ENCODE measurements at places on chromosomes 6 and 20. TPM values are rescaled to one million over a fixed set of nuclear protein-coding genes. Genes with fewer than 3 reads are reported as not detected.

DNA sequence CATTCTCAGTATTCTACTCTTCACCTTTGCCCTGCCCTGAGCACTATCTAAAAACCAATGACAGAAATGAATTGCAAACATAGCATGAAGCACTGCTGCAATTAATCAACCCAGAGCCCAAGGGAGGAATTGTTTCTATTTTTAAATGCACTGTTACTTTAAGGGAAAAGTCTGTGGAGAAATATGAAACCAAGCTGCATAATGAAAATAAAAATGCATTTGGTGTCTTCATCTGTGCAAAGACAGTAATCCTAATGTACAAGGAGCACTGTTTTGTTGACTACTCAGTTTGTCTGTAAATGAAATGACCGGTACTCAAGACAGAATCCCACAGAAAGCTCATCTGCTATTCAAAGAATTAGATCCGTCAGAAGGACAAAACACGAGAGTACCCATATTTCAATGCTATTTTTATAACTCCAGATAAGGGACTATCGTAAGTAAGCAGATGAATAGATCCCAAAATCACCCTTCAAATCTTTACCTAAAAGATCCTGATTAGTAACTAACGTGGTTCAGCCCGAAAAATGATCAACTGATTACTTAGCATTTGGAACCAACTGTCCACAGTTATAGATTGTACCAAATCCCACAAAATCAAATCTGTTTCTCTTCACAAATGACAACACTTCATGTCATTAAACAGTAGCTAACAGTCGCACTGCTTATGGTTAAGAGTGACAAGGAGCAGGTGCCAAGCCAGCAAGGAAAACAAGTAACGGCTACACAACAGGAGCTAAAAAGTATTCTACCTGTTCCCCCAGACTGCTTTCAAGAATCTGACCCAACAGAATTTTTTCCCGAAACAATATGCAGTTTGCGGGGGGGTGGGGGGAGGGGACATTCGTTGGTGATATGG lies 2.4 kb downstream of the KIF13A start:
- DNase-seq: no peak

DNA sequence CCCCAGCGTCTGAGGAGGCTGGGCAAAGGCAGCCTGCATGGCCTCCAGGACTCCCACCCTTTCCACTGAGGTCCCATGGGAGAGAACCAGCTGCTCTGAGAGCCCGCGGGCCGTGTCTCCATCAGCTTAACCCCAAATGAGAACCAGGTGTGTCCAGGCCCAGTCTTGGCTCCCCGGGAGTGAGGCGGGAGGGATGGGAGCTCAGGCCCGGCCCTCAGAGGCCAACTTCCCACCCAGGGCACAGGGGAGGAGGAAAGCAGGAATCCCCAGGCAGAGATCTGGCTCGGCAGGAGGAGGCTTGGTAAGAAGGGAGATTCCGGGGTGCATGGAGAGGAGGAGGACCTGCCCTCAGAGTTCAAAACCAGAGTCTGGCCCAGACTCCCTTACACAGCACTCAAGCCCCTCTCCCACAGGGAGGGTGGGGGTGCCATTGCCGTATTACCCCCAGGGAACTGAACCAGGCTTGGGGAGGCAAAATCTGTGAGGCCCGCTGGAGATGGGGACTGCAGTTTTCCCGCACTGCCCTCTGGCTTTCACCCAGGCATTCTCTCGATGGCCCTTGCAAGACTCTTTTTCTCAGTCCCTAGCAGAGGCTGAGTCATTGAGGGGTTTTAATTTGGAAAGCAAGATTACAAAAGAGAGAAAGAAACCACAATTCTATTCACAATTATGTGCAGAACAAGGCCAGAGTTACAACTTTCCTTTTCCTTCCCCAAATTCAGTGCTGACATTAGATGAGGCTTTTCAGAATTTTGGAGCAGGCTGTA lies 17.1 kb downstream of the FOXF2 start:
- no peak for DNase-seq

DNA sequence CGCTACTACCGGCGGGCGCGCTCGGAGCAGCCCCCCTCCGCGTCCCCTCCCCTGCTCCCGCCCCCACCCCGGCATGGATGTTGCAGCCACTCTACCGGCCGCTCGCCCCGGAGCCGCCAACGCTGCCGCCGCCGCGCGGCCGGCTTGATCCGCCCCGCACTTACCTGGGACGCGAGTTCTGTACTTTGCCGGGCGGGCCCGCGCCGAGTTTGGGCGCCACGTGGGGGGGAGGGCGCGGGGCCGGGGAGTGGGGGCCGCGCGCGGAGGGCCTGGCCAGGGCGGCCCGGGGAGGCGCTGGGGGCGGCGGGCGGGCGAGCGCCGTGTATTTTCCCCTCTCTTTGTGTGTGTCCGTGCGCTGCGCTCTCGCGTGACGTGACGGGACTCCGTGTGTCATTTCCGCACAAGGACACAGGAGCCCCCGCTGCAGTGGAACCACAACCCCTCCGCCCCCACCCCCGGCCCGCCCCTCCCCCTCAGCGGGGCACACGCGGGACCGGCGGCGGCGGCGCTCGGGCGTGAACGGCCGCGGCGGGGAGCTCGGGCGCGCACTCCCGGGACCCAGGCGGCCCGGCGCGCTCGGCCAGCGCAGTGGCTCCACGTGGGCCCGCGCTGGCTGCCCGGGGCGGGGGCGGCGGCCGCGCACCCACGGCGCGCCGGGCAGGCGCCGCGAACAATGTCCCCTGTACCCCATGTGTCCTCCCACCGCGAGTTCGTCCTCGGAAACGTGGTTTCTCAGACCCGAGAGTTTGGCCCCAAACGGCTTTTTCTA lies at the start of gene BEND3:
Gene BEND3 (minus strand): TSS at position 590 of the 769 bp plus-strand sequence. CDS start 16,230 bp downstream, outside the sequence.
- peak; percentile 79 for DNase-seq

TINAG gene
- total RNA-seq: not detected

ANGPT4 gene
- total RNA-seq: 0.81 TPM

RNF8 gene
- 17.6 TPM for total RNA-seq

TCF21 gene
- total RNA-seq: 56.2 TPM

DNA sequence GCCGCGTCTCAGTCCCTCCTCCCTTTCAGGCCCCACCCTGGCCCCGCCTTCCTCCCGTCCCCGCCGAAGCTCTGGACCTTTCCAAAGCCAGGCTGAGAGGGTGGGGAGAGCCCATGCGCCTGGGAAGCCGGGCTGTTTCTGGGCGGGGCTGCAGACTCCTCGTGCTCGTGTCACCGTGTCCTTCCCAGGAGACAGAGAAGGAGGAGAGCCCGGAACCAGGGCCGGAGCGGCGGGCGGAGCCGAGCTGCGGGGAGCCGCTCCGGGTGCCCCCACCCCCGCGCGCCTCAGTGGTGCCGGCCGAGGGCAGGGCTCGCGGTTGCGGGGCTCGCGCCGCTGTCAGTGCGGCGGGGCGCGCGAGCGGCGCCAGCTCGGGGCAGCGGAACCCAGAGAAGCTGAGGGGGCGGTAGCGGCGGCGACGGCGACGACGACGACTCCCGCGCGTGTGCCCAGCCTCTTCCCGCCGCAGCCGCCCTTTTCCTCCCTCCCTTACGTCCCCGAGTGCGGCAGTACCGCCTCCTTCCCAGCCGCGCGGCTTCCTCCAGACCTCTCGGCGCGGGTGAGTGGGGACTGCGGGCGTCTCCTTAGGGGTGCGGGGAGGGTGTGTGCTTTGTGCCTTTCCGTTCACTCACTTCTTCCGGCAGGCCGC lies at the start of gene RALY:
Gene RALY (plus strand): TSS at position 336 of the 646 bp plus-strand sequence. CDS start 78,164 bp downstream, outside the sequence.
- DNase-seq: peak; percentile 99

DNA sequence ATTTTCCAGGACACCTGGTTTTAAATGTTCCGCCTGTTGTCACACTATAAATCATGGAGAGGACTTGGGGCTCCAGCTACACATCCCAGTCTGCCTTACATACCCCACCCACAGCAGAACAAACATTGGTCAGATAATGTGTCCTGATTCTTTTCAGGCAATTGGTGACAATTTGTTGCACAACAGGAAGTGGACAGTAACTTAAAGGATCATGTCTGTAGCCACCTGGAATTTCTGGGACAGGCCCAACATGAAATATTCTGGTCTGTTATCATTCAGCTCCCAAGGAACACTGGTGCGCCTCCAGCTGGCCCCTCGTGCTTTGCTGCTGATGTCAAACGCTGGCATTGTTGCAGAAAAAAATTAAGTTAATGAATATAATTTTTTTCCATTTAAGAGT lies 117.2 kb downstream of the SOBP start:
- DNase-seq: no peak

SAMD10 gene
- total RNA-seq: 4.3 TPM

- no peak for DNase-seq
These were observed 146.5 kb upstream of the COL21A1 start for GRCh38 chr6:56393615-56394612.

- DNase-seq: peak; percentile 68
These were observed 26.2 kb downstream of the TTBK1 start for GRCh38 chr6:43269273-43270007.

GRCh38 chr6:4264081-4264480 lies 128.7 kb upstream of the ECI2 start:
- DNase-seq: no peak

- DNase-seq: no peak
These were observed 107.5 kb upstream of the PRSS16 start for GRCh38 chr6:27139756-27140579.
